ENCODE measurements at places on chromosomes 3 and 15.

- DNase-seq: no peak
Measured at GRCh38 chr3:55147856-55148720, 220.2 kb upstream of the LRTM1 start.

GRCh38 chr3:4753073-4753691, 226.1 kb upstream of the BHLHE40 start:
- DNase-seq: no peak

- no peak for DNase-seq
Measured at GRCh38 chr15:86201313-86202008, 121.8 kb downstream of the AGBL1 start.

DNA sequence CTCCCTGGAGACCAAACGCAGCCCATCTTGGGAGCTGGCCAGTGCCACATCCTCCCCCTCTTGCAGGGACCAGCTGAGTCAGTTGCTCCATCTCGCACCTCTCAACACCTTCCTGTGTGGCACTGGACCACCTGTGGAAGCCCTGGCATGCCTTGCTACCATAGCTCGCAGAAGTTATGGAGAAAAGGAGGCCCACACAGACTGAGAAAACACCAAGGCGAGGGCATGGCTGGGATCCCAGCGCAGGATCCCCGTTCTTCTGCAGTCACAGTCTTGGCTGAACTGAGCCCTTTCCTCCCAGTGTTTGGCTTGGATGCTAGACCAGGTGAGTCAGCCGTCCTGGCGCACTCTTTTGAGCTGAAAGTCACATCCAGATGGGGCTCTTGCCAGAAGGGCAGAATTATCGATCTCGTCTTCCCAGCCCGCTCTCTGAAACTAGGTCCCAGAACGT, 46.9 kb downstream of the CHRD start:
- no peak for DNase-seq
